ENCODE measurements at places on chromosomes 4 and X. TPM values are rescaled to one million over a fixed set of nuclear protein-coding genes. Genes with fewer than 3 reads are reported as not detected.

GRCh38 chr4:78004270-78004669 is 52.9 kb upstream of the FRAS1 start:
- peak; percentile 56 for DNase-seq

DNA sequence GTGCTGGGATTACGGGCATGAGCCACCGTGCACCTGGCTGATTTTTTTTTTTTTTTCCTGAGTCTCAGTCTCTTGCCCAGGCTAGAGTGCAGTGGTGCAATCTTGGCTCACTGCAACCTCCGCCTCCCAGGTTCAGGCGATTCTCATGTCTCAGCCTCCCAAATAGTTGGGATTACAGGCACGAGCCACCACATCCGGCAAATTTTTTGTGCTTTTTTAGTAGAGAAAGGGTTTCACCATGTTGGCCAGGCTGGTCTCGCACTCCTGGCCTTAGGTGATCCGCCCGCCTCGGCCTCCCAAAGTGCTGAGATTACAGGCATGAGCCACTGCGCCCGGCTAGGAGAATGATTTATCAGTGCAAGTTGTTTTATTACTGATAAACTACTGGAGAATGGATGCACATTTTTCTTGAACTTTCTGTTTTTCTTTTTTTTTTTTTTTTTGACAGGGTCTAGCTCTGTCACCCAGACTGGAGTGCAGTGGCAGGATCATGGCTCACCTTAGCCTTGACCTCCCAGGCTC is 39.7 kb upstream of the DHRSX start:
- peak; percentile 10 for DNase-seq

DNA sequence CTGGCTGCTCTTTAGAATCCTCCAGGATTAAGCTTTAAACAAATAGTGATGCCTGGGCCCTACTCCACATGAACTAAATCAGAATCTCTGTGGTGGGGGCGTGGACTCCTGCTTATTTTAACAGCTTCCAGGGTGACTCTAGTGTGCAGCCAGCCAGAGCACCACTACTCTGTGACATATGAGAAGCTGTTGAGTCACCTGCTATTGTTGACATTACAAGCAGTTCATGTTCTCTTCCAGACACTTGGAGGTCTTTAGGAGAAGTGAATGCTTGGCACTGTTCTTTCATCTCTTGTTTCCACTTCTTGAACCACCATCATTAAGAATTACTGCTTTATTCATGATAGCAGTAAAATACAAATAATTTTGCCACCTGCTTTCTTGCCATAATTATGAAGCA is 426 bp upstream of the C4orf51 start:
- peak; percentile 88 for DNase-seq

GRCh38 chr4:156939139-156939538 is 32.5 kb downstream of the PDGFC start:
- no peak for DNase-seq

DNA sequence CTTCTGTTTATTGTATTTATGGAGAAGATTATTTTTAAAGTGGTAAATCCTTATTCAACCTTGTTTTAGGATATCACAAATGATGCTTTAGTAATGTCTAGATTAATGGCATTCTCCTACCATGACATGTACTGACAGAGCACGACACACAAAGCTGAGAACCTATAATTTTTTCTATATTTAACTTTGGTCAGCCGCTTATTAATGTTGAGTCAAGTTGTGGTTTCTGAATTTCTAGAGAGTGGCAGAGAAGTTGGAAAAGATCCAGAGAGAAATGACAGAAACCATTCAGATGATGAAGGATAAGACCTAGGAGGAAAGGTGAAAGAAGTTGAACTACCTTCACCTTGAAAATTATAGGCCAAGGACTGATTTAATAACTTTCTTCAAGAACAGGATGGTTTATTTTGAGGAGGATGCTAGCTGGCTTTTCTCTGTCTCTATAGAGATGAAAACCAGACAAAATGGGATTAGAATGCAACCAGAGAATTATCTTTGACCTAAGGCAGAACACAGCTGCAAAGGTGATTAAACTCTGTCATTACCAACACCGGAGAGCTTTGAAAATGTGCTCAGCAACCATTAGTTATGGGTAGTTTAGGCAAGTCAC is 62.6 kb upstream of the TSPAN5 start:
- peak; percentile 89 for DNase-seq

DNA sequence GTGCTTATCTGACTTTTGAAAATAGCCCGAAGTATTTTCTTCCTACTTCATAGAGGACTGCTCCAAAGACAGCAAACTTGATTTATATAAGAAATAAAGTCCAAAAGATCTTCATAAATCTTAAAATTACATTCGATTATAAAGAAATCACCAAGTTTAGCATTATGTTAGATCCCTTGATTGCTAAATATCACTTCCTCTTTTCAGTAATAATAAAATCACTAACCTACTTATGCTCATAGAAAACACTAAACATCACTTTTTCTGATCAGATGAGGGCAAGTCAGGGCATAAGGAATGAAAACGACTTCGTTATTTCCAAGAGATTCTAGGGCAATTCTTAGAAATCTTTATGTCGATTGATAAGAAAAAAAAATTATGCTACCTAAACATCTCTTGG is 32.0 kb downstream of the DYNLT3 start:
- no peak for DNase-seq

GRCh38 chrX:42531441-42531840 is 246.5 kb downstream of the PPP1R2C start:
- no peak for DNase-seq

- peak; percentile 79 for DNase-seq
Measured at GRCh38 chr4:5165420-5166369, 114.4 kb downstream of the STK32B start.

- no peak for DNase-seq
Measured at GRCh38 chr4:109599046-109599652, 39.1 kb downstream of the MCUB start.

- no peak for DNase-seq
Measured at GRCh38 chrX:150805736-150806135, 92.7 kb downstream of the CD99L2 start.

GRCh38 chrX:23334848-23335599 is at the start of gene PTCHD1:
Gene PTCHD1 (plus strand): TSS chrX:23334849. CDS start chrX:23334876, 27 bp downstream.
- no peak for DNase-seq

- peak; percentile 25 for DNase-seq
Measured at GRCh38 chr4:177051473-177052060, 258.1 kb upstream of the NEIL3 start.

- DNase-seq = peak; percentile 68
Measured at GRCh38 chrX:19883878-19884277, 3.5 kb downstream of the SH3KBP1 start.

Gene F11
- not detected for total RNA-seq

Gene CFP
- 0.67 TPM for total RNA-seq

Gene OTUD6A
- total RNA-seq = not detected

Gene CTAG1B
- total RNA-seq = 11.9 TPM
